ENCODE measurements at places on chromosomes 4 and X. TPM values are rescaled to one million over a fixed set of nuclear protein-coding genes. Genes with fewer than 3 reads are reported as not detected.
A peak's percentile ranks its signal among the peaks of the same experiment; 100 is the strongest.

GRCh38 chr4:118587946-118588345 is 97.2 kb upstream of the METTL14 start:
- H3K4me3 ChIP-seq, result no peak overlapping the region
- peaks cover 10% of the 10 kb centered on the region for H3K27me3 ChIP-seq
- no peaks in the 10 kb centered on the region for H3K4me1 ChIP-seq

DNA sequence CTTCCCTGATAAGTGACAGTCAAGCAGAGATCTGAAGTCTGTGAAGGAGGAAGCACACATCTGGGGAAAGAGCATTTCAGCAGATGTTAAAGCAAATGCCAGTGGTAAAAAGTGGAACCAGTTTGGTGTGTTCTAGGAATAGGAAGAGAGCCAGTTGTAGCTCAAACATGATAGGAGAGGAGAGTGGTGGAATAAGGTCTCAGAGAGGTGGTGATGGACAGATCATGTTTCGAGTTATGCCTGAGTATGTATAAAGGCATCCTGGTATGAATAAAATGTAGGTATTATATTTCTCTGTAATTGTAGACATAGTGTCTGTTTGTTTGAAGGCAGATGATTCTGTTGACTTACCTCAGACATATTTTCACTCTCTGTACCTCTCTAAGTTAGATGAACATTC is 89.1 kb downstream of the LARP7 start:
- no peak overlapping the region for H3K4me3 ChIP-seq
- peak; percentile 49 for DNase-seq
- H3K36me3 ChIP-seq, result no peaks in the 10 kb centered on the region
- H3K27ac ChIP-seq, result no peak overlapping the region
- H3K27me3 ChIP-seq, result no peaks in the 10 kb centered on the region

DNA sequence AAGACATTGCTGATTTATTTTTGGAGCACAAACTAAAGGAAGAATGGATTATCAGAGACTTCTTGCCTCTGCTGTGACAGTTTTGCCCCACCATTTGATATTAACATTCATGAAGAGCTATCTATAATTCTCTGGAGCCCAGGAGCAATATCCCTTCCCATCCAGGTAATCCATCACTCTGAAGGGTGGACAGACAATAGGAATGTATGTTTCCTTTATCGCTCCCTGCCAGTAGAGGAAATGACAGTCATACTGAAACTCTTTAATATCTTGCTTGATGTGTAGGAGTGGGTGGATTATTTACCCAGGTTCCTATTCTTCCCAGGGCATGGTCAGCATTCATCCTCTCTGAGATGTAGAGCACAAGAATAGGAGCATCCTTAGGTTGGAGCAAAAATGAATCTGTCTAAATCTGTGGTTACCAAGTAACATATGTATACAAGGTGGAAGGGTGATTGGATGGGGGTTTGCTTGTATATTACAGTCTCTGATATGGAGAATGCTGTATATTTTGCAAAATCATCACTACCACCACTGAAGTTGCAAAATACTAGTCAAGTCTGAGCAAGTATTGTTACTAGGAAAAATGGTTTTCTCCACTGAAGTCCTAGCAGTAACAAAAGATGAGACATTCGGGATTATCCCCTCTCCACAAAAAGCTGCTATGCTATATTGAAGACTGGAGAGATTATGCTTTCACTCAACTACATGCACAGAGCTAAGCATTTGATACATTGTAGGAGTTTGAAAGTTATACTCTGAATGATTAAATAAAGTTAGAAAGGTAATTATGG is 151.6 kb downstream of the CBLL2 start:
- H3K4me1 ChIP-seq, result peaks cover 12% of the 10 kb centered on the region
- DNase-seq, result no peak
- no peaks in the 10 kb centered on the region for H3K27me3 ChIP-seq
- H3K36me3 ChIP-seq, result no peaks in the 10 kb centered on the region
- H3K4me3 ChIP-seq, result no peak overlapping the region

DNA sequence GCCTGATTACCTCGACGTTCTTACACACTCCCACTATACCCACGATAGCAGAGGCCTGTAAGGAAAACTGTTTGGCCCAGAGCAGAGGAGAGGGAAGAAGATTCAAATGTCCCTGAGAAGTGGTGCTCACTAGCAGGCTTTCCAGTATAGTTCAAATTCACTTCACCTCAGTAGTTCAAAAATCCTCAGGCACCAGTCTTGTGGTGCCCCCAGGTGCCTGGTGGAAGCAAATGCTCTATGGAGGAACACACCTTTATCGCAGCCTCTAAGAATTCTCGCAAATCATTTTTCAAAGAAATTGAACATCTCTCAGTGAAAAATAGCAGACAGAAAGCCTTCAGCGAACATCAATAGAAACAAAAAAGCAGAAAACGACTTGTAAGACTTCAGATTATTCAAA is 12.2 kb upstream of the MTMR1 start:
- H3K4me1 ChIP-seq, result no peaks in the 10 kb centered on the region
- no peaks in the 10 kb centered on the region for H3K36me3 ChIP-seq
- H3K4me3 ChIP-seq, result no peak overlapping the region
- H3K27ac ChIP-seq, result no peak overlapping the region
- H3K27me3 ChIP-seq, result no peaks in the 10 kb centered on the region
- peak; percentile 66 for DNase-seq

- H3K36me3 ChIP-seq, result no peaks in the 10 kb centered on the region
- no peak overlapping the region for H3K4me3 ChIP-seq
- no peaks in the 10 kb centered on the region for H3K4me1 ChIP-seq
These were observed 78.7 kb upstream of the ZNF518B start for GRCh38 chr4:10535912-10536311.

- no peak overlapping the region for H3K27ac ChIP-seq
These were observed 159.0 kb downstream of the CHIC2 start for GRCh38 chr4:53905276-53905940.

DNA sequence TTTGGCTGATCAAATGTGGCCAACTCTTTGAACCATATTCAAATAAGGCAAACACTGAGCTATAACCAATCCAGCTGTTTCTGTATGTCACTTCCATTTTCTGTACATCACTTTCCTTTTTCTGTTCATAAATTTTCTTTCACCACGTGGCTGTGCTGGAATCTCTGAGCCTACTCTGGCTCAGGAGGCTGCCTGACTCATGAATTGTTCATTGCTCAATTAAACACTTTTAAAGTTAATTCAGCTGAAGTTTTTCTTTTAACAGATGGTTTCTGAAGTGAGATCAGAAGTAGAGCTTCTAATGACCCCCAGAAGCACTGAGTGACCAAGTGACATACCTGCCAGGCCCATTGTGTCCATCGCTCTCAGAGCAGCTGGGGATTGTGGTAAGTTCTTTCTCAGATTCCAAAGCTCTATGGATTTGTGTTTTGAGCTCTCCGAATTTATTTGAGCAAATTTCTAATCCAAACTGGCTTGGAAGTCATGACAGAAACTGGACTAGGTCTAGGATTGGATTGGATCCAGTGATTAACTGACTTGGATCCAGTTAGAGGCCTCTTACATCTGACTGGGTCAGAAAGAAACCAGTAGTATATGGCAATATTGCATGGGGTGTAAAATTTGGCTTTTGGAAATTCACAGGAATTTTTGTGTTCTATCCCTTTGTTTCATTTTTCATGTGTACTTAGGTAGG is 121.2 kb upstream of the BANK1 start:
- no peaks in the 10 kb centered on the region for H3K27me3 ChIP-seq
- no peaks in the 10 kb centered on the region for H3K4me1 ChIP-seq
- no peak overlapping the region for H3K4me3 ChIP-seq
- no peak for DNase-seq

DNA sequence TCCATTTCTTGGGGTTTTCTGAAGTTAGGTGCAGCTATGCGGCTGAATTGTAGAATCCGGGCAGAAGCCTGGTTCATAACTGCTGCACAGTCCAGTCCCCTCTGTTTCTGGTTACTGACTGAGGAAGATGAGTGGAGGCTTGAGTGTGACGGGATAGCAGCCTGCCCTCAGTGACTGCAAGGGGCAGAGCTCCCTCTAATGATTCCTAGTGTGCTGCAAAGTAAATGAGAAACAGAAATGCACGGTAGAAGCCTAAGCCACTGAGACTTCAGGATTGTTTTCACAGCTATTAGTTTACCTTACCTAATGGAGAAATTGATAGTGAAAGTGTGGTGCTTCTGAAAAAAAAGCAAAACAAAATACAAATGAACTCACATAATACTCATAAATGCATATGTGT is 189.2 kb downstream of the GPM6A start:
- H3K27ac ChIP-seq, result no peak overlapping the region
- H3K4me1 ChIP-seq, result no peaks in the 10 kb centered on the region
- H3K27me3 ChIP-seq, result no peaks in the 10 kb centered on the region
- no peak overlapping the region for H3K4me3 ChIP-seq

- peaks cover 46% of the 10 kb centered on the region for H3K4me1 ChIP-seq
- peak; percentile 31 for DNase-seq
- H3K27ac ChIP-seq, result peak overlapping the region; percentile 50
- H3K36me3 ChIP-seq, result no peaks in the 10 kb centered on the region
These were observed 516.8 kb downstream of the RPA4 start for GRCh38 chrX:97400492-97400891.

DNA sequence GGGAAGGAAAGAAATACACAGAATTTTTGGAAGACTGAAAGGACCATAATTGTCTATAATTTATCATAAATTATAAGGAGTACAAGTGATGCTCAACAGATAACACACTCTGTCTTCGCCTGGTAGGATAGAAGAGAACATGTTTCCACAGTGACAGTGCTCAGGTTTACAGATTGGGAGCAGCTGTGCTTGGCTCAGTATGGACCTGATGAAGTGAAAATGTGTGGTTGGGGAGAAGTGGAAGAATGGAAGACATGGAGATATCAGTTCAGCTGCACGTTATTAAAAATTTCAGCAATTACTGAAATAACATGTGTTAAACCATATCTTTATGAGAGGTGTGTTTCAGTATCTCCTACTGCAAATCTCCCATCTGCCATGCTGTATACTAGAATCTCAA is 90.6 kb downstream of the TLL1 start:
- H3K4me3 ChIP-seq, result no peak overlapping the region
- H3K36me3 ChIP-seq, result no peaks in the 10 kb centered on the region
- H3K27ac ChIP-seq, result no peak overlapping the region
- no peaks in the 10 kb centered on the region for H3K27me3 ChIP-seq

- no peaks in the 10 kb centered on the region for H3K36me3 ChIP-seq
- no peak overlapping the region for H3K27ac ChIP-seq
- H3K4me1 ChIP-seq, result peaks cover 20% of the 10 kb centered on the region
- DNase-seq, result no peak
- H3K4me3 ChIP-seq, result no peak overlapping the region
- H3K27me3 ChIP-seq, result no peaks in the 10 kb centered on the region
These were observed 30.2 kb downstream of the ATP8A1 start for GRCh38 chr4:42626629-42627146.

DNA sequence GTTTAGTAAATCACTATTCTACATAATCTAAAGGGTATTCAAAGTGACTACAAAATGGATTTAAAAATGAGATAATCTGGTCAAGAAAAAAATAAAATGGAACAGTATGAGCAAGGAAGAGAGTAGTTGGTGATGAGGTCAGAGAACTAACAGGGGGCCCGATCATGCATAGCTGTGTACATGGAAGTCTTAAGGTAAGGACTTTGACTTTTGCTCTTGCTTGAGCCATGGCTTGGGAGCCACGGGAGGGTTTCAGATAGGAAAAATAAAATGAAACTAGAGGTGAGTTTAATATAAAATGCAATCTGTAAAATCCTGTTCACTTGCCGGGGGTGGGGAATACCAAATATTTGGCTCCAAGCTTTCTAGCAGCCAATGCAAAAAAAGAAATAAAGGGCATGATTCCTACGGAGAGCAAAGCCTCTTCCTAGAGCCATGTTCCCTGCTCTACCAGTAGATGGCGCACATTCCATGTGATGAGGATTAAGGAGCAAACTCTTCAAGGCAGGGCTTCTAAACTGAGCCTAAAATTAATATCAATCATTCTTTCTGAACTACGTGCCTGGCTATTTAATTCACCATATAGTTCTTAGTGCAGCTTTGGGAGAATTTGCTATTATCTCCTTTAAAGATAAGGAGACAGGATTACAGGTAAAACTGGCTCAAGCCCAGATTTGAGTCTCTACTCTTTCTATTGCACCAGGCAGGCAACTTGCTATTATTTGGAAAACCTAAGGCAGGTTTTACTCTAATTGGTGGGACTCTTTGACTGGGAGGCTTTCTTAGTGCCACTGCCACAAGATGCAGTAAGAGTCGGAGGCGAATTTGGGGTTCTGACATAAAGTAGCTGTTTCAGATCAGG is 6.8 kb upstream of the CLCN5 start:
- H3K4me3 ChIP-seq, result no peak overlapping the region
- H3K27me3 ChIP-seq, result no peaks in the 10 kb centered on the region
- no peak overlapping the region for H3K27ac ChIP-seq

DNA sequence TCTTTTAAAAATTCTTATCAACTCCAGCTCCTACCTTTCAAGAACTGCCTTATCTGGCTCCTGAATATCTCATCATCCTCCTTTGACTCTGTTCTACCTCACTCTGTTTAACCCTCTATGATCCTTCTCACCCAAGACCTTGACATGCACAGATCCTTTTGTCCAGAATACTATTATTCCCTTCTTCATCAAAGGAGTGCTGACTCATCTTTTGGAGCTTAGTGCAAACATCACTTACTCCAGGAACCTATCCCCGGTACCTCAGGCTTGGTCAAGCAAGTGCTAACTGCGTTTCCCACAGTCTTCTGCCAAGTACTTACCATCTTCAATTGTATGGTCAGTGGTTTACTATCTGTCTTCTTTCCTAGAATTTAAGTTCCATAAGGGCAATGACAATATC is 96.0 kb downstream of the PAPSS1 start:
- H3K4me1 ChIP-seq, result no peaks in the 10 kb centered on the region
- H3K36me3 ChIP-seq, result no peaks in the 10 kb centered on the region

DNA sequence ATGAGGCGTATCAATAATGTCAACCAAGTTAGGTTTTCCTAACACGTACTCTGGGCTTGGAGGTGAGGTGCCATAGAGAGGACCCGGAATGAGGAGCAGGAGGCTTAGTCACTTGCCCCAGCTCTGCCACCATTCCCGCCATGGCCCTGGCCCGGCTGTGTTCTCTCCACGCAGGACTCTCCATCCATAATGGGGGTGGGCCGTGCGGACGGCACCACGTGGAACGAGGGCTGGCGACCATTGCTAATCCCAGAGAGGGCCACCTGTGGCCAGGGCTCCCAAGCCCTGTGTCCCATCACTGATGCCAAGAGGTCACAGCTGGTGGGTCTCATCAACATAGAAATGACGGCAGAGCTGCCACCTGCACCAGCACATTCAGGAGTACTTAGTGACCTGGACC is 76.4 kb downstream of the JAKMIP1 start:
- no peak for DNase-seq
- no peaks in the 10 kb centered on the region for H3K36me3 ChIP-seq
- H3K4me1 ChIP-seq, result no peaks in the 10 kb centered on the region
- H3K27me3 ChIP-seq, result no peaks in the 10 kb centered on the region
- no peak overlapping the region for H3K4me3 ChIP-seq

- H3K4me1 ChIP-seq, result no peaks in the 10 kb centered on the region
- no peak overlapping the region for H3K4me3 ChIP-seq
- no peak overlapping the region for H3K27ac ChIP-seq
- no peak for DNase-seq
These were observed 11.2 kb upstream of the SHOX start for GRCh38 chrX:619451-619811.

Gene USP26
- not detected for total RNA-seq

Gene NEUROG2
- not detected for total RNA-seq

Gene ZFP42
- total RNA-seq, result not detected

Gene ITGB1BP2
- total RNA-seq, result 0.75 TPM

Gene CISD2
- total RNA-seq, result 30.9 TPM

Gene SOX3
- not detected for total RNA-seq

Gene PPEF2
- not detected for total RNA-seq

Gene F8A2
- total RNA-seq, result not detected

Gene HSFX3
- not detected for total RNA-seq

Gene RXFP1
- not detected for total RNA-seq

Gene FAM53A
- 3.1 TPM for total RNA-seq

Gene HHIP
- 2.3 TPM for total RNA-seq

Gene FOXR2
- not detected for total RNA-seq

Gene TLR2
- 8.7 TPM for total RNA-seq

Gene AP1S2
- total RNA-seq, result 28.2 TPM

Data from PC-3 (cell line).